Left cardiac atrium (tissue), 4 donors: ENCODE measurements at places on chromosomes 16 and 17. TPM values are rescaled to one million over a fixed set of nuclear protein-coding genes. Genes with fewer than 3 reads are reported as not detected.
A peak's percentile ranks its signal among the peaks of the same experiment; 100 is the strongest.

DNA sequence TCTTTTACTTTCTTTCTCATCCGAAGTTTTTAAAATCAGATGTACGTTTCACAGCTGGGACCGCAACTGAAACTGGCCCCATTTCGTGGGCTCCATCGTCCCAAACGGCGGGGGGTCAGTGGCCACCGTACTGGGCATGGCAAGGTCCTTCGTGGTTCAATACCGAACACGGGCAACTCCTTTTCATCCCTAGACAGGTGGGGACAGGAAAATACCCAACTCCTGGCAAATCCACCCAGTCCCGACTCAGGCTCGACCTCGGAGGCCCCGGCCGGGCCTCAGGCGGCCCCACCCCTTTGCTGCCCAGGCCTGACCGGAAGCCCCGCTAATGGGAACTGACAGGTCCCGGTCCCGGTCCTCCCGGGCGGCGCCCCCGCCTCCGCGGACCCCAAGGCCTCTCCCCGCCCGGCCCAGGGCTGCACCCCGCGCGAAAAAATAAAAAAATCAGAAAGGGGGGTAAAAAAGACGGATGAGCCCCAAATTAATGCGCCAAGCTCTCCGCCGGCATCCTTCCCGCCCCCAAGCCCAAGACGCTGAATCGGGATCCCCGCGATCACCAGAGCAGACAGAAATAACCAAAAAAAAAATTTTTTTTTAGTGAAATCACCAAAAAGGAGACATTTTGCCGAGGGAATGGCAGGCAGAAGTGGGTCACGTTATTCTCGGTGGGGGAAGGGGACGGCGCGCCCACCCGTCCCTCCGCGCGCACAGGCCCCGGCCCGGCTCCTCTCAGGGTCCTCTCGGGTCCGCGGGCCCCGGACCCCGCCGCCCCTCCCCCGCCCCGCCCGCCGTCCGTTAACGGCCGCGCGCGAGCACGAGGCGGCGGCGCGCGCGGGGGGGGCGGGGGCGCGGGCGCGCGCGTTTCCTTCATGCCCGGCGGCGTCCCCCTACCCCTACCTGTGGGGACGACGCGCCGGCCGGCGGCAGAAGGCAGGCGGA is 562 bp downstream of the ZC3H7A start:
- peak; percentile 80 for DNase-seq

Gene HNF1B
- total RNA-seq, result not detected

GRCh38 chr17:63289931-63290330 is 156.2 kb downstream of the CYB561 start:
- no peak for DNase-seq

Gene MYOCD
- 36.0 TPM for total RNA-seq

- DNase-seq, result no peak
Observed at GRCh38 chr17:48915459-48916282, 7.5 kb downstream of the UBE2Z start.

DNA sequence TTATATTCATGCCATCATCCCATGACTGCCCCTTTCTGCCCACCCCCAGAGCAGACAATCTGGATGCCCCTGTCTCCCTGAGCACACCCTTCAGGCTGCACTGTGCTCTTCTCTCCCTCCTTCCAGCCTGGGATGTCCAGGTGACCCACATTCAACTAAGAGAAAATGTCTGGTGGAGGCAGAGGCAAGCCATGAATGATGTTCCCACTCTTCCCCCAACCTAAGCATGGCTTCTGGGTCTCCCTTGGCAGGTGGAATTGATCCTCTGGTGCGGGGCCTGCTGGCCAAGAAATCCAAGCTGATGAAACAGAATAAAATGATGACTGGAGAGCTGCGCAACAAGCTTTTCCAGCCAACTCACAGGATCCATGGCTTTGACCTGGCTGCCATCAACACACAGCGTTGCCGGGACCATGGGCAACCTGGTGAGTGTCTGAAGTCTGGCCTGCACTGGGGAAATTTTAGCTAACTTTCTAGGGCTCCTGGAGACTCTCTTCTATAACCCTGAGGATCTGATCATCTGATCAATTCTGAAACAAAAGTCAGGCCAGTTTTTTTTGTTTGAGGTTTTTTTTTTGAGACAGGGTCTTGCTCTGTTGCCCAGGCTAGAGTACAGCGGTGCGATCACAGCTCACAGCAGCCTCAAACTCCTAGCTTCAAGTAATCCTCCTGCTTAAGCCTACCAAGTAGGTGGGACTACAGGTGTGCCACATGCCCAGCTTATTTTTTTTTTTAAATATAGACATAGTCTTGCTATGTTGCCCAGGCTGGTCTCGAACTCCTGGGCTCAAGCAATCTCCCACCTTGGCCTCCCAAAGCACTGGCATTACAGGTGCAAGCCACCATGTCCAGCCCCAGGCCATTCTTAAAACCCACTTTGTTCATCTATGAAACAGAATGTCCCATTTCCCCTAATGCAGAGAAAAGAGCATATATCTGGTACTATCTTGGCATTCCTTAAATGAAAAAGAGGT is 14.5 kb downstream of the MPO start:
- no peak for DNase-seq

GRCh38 chr16:49651996-49652395 is 203.9 kb downstream of the ZNF423 start:
- DNase-seq, result no peak

Gene ARHGAP23
- total RNA-seq, result 91.9 TPM

Gene GAA
- 48.7 TPM for total RNA-seq

- peak; percentile 98 for DNase-seq
Observed at GRCh38 chr16:16021988-16022682, 72.7 kb downstream of the ABCC1 start.
